ENCODE measurements at places on chromosomes 7 and 10. TPM values are rescaled to one million over a fixed set of nuclear protein-coding genes. Genes with fewer than 3 reads are reported as not detected.

Gene MKI67
- 42.2 TPM for polyA plus RNA-seq

Gene PNLIPRP3
- polyA plus RNA-seq, result not detected

Gene OPN1SW
- not detected for polyA plus RNA-seq

Gene TRIL
- polyA plus RNA-seq, result not detected

Gene GPR15LG
- not detected for polyA plus RNA-seq

Gene RSPH10B2
- polyA plus RNA-seq, result 0.08 TPM

Gene MMRN2
- 0.35 TPM for polyA plus RNA-seq

Gene PIP4K2A
- polyA plus RNA-seq, result 20.4 TPM

Gene CCDC71L
- polyA plus RNA-seq, result 9.3 TPM

Gene GPER1
- polyA plus RNA-seq, result 0.54 TPM
